ENCODE measurements at places on chromosomes 5 and 9.

GRCh38 chr9:115615000-115615401, 497.0 kb upstream of the TNC start:
- no peak for DNase-seq

- DNase-seq = no peak
These were observed 32.8 kb downstream of the ZNF608 start for GRCh38 chr5:124713595-124713994.

- no peak for DNase-seq
These were observed 242.5 kb upstream of the RFX3 start for GRCh38 chr9:3768286-3768685.

DNA sequence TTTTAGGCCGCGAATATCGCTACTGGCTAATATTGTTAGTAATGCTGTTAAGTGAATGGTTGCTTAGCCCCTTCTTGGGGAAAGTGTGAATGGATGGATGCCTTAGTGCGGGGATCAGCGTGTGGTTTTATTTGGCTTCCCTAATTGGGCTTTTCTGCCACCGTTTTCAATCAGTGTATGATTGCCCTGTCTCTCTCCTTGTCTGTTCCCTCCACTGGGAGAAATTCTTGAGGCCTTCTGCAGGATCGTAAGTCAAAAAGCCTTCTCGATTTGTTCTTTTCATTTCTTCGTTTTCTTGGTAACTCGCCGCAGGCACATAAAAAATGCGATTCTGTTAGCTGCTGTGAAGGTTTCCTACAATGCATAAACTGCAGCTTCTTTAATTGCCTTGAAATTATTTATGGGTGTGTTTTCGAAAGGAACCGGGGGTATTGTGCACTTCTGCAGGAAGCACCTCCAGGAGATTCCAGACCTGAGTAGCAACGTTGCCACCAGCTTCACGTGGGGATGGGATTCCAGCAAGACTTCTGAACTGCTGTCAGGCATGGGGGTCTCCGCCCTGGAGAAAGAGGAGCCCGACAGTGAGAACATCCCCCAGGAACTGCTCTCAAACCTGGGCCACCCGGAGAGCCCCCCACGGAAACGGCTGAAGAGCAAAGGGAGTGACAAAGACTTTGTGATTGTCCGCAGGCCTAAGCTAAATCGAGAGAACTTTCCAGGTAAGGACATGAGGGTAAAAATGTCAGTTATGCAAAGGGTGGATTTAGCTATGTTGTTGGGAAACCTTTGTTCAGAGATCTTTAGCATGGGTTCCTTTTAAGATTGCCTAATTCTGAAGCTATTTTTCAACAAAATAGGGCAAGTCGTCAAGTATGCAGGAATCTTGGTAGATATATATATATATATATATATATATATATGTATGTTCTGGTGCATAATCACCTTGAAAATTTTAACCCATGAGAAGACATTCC, 700 bp downstream of the SKP2 start:
- DNase-seq = no peak

DNA sequence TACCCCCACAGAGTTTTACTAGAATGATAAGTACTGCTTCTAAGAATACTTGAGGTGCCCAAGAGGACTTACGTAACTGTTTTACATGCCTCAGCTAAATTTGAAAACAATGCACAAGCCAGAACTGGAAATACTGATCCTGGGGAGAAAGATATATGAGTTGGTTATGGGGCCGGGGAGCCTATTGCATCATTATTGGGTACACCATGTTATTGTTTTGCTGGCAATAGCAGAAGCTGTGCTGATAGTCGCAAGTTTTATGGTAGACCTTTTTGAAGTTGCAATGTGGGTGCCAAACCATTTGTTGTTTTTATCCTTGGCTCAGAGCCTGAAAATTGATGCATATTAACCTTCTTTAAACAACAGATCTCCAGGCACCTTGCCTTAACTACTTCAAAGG, 108.4 kb upstream of the DHFR start:
- DNase-seq = no peak

DNA sequence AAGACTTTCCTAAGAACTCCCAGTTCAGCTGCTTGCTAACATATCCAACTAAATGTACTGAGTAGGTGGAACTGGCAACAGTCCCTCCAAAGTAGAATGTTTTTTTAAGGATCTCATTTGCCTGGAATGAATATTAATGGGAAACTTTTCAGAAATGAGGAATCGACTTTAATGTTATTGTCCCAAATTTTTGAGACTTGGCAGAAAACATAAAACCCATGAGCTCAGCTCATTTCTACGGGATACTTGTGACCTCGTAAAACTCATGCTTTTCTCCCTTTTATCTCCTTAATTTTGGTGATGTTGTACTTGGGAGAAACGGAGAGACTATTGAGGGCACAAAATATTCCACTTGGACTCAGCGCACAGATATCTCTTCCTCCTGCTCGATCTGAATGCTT, 296.8 kb downstream of the EBF1 start:
- DNase-seq = no peak

Measured in SK-N-DZ (cell line).